ENCODE measurements at places on chromosomes 7 and 10.

GRCh38 chr10:43068471-43069210 lies 8.2 kb upstream of the RET start:
- DNase-seq, result no peak

DNA sequence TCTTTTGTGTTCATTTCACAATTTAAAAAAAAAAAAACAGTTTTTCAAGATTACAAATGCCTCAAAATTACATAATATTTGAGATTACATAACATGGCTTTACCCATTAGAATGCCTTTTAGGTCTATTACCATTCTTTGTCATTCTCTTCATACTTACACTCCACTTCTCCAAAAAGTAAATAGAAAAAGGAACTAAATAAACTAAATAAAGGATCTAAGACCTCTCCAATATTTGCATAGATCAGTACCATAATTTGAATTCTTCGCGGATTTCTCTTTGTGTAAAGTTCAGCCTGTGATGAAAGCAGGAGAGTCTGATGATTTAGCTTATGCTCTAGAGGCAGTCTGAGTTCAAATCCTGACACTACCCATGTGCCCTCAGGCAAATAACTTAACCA lies 56.4 kb upstream of the C1GALT1 start:
- no peak for DNase-seq

DNA sequence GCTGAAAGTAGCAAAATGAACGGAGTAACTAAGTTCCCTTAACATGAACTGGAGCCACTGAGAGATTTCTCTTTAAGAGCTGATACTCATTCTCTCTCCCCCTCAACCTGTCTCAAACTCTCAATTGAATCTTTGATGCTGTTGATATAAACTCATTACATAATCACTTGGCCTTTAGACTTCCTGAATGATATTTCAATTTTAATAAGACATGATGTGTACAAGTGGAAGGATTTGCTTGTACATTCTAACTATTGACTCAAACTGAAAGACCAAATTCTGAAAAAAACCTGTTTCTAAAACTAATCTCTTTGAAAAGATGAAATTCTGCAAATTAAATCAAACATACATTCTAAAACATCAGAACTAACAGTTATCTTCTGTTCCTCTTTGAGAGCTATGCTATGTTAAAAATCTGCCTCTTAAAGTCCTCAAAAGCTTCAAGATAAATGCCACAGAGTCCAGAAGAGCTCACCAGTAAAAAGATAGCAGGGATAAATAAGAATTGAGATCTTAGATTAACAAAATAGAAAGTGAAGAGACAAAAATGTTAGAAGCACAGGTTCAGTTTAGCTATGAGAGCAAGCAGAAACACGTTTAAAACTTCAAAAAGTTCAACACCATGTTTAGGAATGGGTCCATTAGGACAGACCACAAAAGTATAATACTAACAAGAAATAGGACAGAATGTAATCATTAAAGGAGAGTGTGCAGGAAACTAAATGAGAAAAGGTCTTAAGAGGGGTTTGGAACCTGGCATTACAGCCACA lies 46.1 kb downstream of the TNPO3 start:
- DNase-seq, result peak; percentile 37

GRCh38 chr7:17146621-17147020 lies 151.8 kb upstream of the AHR start:
- no peak for DNase-seq

DNA sequence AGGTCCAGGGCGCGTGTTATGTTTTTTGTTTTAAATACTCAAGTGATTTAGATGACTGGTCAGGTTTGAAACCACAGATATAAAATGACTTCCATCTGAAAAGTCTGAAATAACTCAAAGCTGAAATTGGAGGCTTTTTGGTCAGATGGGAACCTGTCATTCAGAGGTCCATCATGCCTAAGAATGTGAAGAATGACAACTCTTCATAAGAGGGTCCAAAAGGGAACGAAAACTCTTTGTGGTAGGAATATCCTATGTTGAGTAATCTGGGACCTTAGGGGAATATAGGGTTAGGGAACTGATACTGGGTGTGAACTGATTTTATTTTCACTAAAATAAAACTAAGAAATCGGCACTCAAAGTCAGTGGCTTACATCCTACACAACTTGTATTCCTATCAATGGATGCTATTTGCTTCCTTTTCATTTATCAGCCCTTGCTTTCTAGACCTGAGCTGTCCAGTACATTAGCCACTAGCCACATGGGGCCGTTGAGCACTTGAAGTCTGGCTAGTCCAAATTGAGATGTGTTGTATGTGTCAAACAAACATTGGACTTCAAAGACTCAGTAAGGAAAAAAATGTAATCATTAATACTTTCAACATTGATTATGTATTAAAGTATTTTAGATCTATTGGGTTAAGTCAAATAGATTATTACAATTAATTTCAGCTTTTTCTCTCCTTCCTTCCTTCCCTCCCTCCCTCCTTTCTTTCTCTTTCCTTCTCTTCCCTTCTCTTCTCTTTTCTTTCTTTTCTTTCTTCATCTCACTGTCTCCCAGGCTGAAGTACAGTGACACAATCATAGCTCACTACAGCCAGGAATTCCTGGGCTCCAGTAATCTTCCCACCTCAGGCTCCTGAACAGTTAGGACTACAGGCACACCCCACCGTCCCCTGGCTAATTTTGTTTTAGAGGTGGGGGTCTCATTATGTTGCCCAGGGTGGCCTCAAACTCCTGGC lies 56.5 kb upstream of the KDM7A start:
- DNase-seq, result peak; percentile 39

DNA sequence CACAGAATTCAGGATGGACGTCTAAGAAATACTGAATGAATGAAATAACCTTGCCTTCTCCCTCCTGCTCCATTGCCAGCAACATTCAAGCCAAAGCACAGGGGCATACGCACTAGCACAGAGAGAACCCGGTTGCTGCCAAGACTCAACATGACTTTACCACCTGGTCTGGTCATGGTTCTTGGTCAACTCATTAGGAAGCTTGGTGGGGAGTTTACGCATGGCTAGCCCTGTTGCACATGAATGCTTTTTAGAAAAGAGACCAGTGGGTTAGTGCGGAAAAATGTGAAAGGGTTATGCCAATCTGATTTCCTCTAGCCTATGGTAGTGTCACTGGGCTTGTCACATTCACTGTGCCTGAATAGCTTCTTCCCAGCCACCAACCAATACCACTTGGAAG lies 187.6 kb upstream of the NEBL start:
- no peak for DNase-seq

DNA sequence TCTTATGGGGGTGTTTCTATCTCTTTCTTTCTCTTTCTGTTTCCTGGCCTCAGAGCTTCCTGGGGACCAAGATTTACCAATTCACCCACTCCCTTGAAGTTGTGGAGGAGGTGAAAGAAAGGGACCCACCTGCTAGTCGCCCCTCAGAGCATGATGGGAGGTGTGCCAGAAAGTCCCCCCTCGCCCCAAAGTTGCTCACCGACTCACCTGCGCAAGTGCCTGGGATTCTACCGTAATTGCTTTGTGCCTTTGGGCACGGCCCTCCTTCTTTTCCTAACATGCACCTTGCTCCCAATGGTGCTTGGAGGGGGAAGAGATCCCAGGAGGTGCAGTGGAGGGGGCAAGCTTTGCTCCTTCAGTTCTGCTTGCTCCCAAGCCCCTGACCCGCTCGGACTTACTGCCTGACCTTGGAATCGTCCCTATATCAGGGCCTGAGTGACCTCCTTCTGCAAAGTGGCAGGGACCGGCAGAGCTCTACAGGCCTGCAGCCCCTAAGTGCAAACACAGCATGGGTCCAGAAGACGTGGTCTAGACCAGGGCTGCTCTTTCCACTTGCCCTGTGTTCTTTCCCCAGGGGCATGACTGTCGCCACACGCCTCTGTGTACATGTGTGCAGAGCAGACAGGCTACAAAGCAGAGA lies 12.2 kb downstream of the AQP1 start:
- no peak for DNase-seq

GRCh38 chr7:84085147-84085546 lies 109.4 kb downstream of the SEMA3A start:
- no peak for DNase-seq

DNA sequence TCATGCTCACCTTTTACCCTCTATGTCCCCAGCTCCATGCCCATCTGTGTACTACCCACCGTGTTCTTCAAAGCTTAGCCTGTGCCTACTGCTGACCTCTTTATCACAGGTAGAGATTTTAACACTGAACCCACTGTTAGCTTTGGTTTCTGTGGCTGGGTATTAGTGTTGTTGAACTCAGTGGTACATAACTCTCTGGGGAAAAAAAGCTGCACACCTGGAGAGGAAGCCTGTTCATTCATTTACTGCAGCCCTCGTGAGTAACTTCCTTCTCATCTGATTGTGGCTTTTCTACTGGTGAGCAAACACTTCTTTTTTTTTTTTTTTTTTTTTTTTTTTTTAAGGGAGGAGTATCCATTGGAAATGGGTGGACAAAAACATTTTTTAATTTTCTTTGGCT lies 326.3 kb downstream of the CCSER2 start:
- DNase-seq, result no peak

DNA sequence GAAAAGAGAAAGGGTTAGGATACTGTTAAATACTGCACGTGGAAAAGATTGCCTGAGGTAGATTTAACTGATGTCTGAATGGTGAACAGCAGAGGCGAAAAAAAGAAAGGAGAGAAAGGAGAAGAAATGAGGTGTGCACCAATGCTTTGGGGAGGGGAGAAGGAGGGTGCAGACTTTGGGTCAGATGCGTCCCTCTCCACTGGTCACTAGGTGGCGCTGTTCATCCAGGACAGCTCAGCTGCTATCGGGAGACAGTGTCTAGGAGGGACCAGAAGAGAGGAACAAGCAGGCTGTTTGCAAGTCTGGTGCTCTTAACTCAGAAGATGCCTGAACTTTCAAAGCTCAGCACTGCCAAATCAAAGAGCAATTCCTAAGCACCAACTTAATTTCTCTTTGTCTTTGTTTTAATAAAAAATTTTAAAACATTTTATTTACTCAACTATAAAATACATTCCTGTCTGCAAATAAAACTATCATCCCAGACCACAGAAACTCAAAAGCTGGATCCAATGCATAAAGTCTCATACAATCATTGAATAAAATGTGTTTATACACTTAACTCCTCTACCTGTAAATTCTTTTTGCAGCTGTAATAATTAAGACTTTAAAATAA lies 83.9 kb upstream of the PDLIM1 start:
- peak; percentile 71 for DNase-seq

GRCh38 chr7:153507885-153508284 lies 544.3 kb upstream of the DPP6 start:
- no peak for DNase-seq

GRCh38 chr10:33930079-33930478 lies 595.6 kb upstream of the NRP1 start:
- DNase-seq, result no peak

GRCh38 chr10:71296086-71296485 lies 23.0 kb upstream of the SLC29A3 start:
- no peak for DNase-seq

- DNase-seq, result no peak
Measured at GRCh38 chr10:126561921-126562680, 108.4 kb downstream of the C10orf90 start.

DNA sequence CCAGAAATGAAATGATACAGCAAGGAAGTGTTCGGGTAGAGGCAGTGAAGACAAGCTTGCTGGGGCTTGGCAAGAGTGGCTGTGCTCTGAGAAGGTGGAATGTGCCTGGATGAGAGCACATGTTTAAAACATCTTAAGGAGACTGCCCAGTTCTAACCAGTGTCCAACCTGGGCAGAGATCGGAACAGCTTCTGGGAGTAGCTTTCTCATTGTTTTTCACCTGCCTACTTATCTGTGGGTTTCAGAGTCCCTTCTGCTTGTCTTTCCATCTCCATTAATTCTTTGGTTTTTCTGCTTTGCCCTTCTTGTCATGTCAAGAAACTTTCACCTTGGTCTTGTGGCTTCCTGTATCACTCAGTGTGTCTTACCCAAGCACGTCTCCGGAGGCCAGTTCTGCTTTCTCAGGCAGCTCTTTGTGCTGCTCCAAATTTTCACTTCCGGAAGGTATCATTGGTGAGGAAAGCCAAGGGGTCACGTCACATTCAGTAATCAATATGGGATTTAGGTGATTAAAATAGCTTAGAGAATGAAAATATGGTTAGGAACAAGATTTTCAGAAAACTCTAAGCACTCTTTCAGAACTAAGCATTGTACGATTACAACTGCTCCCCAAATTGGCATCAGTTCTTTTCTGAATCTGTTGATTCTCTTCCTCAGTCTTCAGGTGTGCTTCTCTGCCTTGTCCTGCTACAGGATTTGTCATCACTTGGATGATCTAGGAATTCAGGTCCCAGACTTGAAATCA lies 5.5 kb upstream of the LAMB4 start:
- DNase-seq, result peak; percentile 45

GRCh38 chr7:129188372-129188891 lies at the start of gene SMO:
TSS of gene SMO (plus strand) at chr7:129188633. CDS start at chr7:129189152, 519 bp downstream.
- peak; percentile 69 for DNase-seq

DNA sequence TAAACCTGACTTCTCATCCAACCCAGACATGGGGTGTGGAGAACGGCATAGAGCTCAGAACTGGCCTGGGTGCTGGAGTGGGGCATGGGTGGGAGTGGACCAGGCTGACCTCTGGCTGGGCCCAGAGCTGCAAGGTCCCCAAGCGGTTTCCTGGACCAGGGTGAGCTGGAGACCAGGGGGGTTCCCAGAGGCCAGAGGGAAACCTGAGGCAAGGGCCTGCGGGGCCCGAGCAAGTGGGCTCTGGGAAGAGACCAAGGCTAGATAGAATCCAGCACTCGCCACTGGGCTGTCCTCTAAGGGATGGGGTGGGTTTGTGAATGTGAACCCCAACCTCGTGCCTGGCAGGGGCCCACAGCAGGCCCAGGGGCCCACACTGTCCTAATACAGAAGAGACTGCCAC lies 39.4 kb upstream of the RET start:
- DNase-seq, result no peak

GRCh38 chr7:150335774-150336112 lies 5.7 kb downstream of the RARRES2 start:
- DNase-seq, result no peak

- DNase-seq, result no peak
Measured at GRCh38 chr7:81676813-81677212, 93.0 kb downstream of the HGF start.

GRCh38 chr7:50869108-50869725 lies 86.5 kb upstream of the GRB10 start:
- DNase-seq, result no peak

DNA sequence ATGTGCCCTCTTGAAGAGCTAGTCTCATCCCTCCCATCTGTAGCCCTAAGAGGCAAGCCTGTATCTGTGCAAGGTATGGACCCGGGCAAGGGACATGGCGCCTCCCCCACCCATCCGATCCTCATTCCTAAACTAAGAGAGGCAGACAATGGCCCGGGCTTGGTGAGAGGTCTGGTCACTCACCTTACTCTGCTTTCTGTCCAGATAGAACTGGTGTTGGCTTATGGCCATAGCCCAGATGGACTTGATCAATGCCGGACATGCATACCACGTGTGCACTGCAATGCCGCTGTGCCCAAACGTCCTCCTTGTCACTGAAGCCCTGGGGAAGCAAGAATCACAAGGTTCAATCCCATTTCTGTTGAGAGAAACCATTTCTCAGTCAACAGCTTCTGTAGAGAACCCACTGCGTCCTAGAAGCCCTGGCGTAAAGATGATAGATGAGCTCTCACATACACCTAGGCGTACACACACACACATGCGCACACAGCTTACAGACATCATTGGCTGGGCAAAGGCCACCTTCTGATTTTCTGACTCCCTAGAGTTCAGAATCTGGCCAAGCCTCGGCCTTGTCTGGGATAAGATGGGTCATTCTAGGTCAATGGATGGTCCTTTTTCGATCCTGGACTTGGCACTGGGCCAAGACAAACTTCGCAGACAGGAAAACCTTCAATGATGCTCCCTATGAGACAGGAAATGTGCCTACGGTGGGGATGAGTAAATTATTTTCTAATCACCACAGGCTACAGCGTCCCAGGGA lies 114.6 kb downstream of the PRPF18 start:
- no peak for DNase-seq

GRCh38 chr10:29465384-29465783 lies 169.4 kb downstream of the SVIL start:
- DNase-seq, result no peak
